Stomach (tissue), 19 donors: ENCODE measurements at places on chromosomes 3 and 15. TPM values are rescaled to one million over a fixed set of nuclear protein-coding genes. Genes with fewer than 3 reads are reported as not detected.

NAA50 gene
- 106 TPM for total RNA-seq

TMCO5A gene
- total RNA-seq = not detected

NLGN1 gene
- total RNA-seq = 45.2 TPM

KLF15 gene
- total RNA-seq = 21.6 TPM

WDR49 gene
- total RNA-seq = not detected

EXD1 gene
- total RNA-seq = not detected

DISP2 gene
- 0.37 TPM for total RNA-seq

ELP6 gene
- 18.0 TPM for total RNA-seq

AMT gene
- 12.8 TPM for total RNA-seq

ABI3BP gene
- total RNA-seq = 30.0 TPM

SLC2A2 gene
- not detected for total RNA-seq

MKRN3 gene
- total RNA-seq = not detected

SNX33 gene
- 23.9 TPM for total RNA-seq

FETUB gene
- total RNA-seq = not detected

SNTN gene
- total RNA-seq = not detected

SH3GL3 gene
- total RNA-seq = not detected

DGKG gene
- 4.6 TPM for total RNA-seq

PRICKLE2 gene
- total RNA-seq = 59.1 TPM

GSK3B gene
- total RNA-seq = 24.1 TPM

ZNF80 gene
- 0.92 TPM for total RNA-seq

EFCC1 gene
- 5.0 TPM for total RNA-seq

CYP1A2 gene
- total RNA-seq = not detected

RHCG gene
- total RNA-seq = 5.7 TPM

IMPG2 gene
- 0.73 TPM for total RNA-seq

PDZRN3 gene
- total RNA-seq = 68.9 TPM

TYRO3 gene
- total RNA-seq = 11.2 TPM

MESP2 gene
- not detected for total RNA-seq

DIS3L gene
- total RNA-seq = 12.8 TPM

GUCA1C gene
- not detected for total RNA-seq

FXR1 gene
- total RNA-seq = 40.8 TPM

HIGD2B gene
- total RNA-seq = 0.37 TPM
